ENCODE measurements at places on chromosomes 1 and 21.

DNA sequence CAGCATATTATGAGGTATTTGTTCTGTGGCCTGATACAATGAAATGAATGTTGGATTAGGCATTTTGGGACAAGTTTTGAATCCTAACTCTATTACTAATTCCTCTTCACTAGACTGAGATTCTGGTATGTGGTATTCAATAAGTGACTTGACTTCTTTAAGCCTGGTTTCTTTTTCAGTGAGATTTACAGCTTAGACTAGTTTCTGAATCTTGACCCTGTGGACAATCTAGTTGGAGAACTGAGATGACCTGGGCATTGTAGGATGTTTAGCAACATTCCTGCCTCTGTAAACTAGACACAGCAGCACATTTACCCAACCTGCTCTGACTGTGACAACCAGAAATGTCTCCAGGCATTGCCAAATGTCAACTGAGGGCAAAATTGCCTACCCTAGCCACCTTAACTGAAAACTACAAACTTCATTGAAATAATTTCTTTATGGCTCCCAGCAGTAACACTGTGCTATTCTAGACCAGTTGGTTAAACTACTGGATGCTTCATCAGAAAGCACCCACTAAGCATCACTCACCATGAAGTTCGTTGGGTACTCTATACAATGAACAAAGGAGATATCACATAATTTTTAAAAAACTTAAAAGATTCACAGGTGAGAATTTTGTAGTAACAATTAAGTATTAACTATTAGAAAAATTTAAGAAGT, 16.8 kb downstream of the PTPRC start:
- DNase-seq: no peak

DNA sequence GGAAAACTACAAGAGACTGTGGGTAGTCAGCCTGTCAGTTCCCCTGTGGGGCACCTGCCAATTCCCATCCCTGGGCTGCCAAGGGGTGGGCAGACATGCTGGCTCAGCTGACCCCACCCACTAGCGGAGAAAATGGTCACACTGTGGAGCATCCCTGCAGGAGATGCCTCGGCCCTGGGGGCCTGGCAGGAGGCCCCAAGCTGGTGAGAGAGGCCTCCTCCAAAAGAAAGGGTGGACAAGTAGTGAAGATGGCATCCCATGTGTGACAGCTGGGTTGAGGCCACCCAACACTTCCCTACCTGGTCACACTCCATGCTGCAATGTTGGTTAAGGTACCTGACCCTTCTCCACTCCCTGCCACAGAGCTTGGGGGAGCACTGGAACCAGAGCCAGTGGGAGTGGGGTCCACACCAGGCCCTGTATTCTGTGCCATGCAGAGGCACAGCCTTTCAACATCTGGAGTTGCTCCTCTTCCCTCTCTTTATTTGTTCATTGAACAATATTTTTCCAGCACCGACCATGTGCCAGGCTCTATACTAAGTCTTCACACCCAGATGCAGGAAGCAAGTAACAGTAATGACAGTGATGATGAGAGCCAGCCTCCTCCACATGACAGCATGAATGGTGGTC, 59.5 kb downstream of the KLHDC7A start:
- no peak for DNase-seq

DNA sequence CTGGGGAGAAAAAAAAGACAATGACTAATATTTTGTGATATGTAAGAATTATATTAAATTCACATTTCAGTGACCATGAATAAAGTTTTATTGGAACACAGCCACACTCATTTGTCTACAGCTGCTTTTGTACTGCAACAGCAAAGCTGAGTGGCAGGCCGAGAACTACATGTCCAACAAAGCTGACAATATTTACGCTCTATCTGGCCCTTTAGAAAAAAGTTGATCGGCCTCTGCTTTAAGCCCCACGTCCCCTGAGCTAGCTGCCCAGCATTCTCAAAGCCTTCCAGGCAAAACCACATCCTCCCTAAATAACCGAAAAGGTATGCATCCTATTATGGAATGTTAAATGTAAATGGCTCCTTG, 8.6 kb downstream of the SLC2A1 start:
- no peak for DNase-seq

GRCh38 chr21:33961061-33961460, 45.5 kb upstream of the ATP5PO start:
- DNase-seq: no peak

DNA sequence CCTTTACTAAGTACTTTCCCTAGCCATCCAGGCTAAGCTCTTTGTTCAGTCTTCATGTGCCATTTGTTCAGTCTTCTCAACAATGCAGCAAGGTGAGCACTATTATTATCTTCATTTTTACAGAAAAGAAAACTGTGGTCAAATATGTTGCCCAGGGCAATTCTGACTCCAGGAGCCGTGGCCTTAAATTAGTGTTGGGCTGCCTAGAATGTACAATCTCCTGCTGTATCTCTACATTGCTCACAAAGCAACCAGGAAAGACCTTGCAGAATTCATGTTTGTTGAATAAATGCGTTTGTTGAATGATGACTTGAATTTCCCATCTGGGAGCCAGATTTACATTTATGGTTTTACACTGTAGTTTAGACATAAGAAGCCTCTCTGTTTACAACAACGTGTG, 14.2 kb downstream of the CD101 start:
- DNase-seq: no peak

GRCh38 chr1:3217181-3217641, 148.2 kb downstream of the PRDM16 start:
- DNase-seq: no peak

DNA sequence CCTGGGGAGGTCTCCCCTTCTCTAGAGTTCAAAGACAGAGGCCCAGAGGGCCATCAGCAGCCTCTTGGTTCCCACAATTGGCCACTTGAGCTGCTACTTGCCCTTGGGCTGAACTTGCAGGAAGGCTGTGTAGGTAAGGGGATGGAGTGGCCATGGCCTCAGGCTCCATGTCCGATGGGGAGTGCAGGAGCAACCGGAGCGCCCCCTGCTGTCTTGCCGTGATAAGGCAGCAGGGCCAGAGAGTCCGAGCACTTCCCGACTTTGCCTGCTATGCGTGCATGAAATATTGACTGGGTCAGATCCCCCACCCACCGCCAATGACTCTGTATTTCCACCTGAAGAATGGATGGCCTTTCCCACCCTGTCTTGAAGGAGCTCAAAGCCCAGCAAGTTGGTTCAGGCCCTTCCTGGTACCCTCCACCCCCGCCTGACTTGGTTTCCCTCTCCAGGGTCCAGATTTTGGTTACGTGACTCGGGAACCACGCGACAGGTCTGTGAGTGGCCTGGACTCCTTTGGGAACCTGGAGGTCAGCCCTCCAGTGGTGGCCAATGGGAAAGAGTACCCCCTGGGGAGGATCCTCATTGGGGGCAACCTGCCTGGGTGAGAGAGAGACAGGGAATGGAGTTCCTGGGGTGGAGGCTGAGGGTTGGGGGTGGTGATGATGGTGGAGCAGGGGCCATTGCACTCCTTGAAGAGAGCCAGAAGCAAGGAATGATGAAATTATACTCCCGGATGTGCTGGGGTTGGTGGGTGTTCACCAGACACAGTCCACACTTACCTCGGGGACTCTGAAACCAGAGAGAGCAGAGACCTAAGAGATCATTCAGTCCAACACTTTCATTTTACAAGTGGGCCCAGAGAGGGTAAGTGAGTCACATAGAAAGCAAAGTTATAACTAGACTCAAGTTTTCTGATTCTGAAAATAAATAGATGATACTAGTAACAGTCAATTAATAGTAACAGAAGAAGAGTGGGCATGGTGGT, 25.6 kb downstream of the PADI3 start:
- DNase-seq: no peak
